ENCODE measurements at places on chromosomes 6 and 20.

GRCh38 chr6:101146389-101146788 lies 247.1 kb upstream of the GRIK2 start:
- DNase-seq: no peak

DNA sequence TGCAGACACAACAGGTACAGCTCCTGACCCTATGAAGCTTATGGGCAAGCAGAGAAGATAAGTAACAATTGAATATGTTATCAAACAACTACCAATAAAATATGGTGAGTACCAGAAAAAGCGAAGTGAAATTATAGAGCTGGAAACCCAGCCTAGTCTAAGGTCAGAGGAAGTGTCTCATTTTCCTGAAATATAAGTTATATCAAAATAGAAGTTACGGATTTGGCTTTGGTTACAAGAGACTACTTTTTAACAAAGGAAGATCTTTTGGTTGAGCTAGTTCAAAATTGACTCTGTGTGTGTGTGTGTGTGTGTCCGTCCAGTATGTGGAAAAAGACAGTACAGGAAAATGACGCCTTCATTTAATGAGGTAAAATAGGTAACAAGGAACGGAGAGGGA lies 8.9 kb downstream of the STX11 start:
- DNase-seq: no peak

DNA sequence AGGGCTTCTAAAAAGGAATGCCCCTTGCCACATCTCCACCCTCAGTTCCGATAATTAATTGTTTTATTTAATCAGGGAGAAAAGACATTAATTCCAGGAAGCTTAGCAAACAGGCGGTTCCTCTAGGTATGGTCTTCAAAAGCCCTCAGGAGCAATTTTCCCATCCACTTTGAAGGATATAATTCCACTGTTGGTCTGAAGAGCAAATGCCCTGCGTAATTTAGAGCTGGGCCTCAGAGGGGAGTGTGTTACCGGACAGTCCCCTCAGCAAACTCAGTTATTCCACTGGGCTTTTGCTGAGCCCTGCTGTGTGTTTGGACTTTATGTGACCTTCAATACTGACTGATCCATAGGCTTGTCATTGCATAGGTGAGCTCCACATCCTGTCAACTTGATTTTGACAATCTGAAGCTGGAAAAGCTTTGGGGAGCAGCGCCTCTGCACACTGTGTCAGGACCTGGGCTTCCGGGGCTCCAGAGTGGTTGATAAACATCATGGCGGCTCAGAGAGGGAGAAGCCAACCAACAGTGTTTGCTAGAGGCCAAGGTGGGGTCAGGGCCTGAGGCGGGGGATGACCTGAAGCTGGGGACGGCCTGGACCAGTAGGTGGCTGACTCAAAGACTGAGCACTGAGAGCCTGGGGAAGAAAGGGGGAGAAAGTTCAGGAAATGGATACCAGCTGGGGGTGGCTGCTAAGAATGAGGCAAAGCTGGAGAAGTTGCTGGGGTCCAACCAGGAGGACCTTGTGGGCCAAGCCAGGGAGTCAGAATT lies 43.5 kb downstream of the PPP1R14C start:
- no peak for DNase-seq

- DNase-seq: no peak
Measured at GRCh38 chr6:77638129-77638830, 14.6 kb upstream of the MEI4 start.

GRCh38 chr6:117270055-117270842 lies 4.9 kb downstream of the VGLL2 start:
- DNase-seq: no peak

DNA sequence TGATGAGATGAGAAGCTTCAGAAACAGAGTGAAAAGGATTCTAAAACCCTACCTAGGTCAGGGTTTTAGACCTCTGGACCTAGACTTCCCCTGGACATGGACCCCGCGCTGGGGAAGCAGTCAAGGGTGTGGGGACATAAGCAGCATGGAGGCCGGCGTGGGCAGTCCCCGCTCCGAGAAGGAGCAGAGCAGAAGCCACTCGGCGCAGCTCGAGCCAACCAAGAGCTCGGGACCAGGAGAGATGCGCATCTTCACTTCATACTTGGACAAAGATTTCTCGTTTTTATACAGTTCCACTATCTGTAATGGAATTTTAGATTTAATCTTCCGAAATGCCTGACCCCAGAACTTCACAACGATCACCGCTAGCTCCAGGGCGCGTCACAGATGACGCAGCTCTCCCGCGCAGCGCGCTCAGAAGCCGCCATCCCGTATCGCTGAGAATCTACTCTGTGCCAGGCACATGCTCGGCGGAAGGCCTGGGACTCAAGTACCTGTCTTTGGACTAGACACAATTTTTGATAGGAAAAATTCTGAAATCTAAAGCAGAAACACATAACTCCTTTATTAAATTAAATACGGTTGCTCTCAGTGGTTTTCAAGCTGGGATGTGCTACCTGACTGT lies 60.3 kb downstream of the WDR27 start:
- DNase-seq: no peak

DNA sequence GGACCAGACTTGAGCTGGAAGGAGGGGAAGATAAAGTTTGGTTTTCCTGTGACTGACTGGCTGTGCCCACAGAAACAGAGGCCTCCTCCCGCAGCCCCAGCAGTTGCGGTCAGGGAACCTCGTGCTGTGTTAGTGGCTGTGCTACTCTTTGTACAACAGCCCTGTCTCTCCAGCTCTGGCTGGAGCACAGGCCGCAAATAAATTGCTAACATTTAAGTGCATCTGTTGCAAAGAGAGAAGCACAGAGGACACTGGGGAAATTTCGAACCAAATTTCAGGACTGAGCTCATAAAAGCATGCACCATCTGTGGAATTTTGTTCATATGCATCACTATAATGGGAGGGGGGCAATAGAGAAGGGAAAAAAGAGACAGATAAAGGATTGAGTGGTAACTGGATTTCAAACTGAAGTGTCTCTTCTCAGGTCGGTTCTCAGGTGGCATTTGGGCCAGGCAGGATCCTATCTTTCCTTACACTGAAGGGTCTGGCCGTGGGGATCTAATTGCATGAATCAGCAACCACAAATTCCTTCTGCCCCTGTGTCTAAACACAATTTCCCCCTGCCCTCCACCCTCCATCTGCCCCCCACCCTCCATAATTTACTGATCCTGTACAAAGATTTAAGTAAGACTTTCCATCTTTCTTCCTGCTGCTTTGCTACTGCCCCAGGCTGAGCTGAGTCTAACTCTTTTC lies 88.9 kb upstream of the ATXN1 start:
- DNase-seq: no peak

- DNase-seq: no peak
Measured at GRCh38 chr20:39909447-39909846, 779.6 kb downstream of the MAFB start.

DNA sequence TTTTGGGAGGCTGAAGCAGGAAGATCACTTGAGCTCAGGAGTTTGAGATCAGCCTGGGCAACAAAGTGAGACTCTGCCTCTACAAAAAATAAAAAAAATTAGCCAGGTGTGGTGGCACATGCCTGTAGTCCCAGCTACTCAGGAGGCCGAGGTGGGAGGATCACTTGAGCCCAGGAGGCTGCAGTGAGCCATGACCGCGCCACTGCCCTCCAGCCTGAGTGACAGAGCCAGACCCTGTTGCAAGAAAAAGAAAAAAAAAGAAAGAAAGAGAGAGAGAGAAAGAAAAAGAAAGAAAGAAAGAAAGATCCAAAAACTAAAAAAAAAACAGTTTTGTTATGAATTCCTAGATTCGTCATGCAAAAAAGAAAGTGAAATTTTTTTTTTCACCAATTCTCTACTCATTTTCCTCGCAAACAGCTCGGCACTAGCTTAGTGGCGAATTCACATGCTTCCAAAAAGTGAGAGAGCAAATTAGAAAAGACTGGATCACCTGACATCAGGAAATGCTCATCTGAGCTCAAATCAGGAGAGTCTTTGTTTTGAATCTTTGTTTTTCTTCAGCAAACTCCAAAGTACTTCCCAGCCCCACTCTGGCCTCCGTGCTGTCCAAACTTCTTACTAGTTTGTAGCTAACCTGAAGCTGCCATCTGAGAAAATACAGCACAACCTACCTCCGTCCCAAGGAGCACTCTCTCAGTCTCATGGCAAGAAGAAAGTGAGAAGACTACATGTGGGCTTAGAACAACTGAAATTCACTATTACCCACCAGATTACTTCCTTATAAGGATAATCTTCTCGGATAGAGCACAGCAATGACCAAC lies 27.0 kb downstream of the IPCEF1 start:
- no peak for DNase-seq

DNA sequence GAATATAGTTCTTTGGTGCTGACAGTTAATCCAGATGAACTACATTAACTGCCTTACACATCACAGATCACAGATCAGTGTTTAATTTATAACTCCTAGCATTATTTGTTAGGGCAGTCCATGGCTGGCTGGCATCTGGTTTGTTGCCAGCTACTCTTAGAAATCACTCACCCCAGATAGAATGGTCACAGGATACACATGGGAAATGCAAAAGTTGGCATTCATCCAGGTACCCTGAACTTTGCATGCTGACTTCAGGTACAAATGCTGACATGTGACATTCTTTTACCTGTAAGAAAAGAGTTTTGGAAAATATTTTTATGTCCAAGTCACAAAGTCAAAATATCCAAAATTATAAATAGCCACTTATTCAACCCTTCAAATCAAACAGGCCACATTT lies 20.2 kb downstream of the FBXL4 start:
- no peak for DNase-seq
